Kidney capillary endothelial cell (primary cell): ENCODE measurements at places on chromosomes 12 and 14.

DNA sequence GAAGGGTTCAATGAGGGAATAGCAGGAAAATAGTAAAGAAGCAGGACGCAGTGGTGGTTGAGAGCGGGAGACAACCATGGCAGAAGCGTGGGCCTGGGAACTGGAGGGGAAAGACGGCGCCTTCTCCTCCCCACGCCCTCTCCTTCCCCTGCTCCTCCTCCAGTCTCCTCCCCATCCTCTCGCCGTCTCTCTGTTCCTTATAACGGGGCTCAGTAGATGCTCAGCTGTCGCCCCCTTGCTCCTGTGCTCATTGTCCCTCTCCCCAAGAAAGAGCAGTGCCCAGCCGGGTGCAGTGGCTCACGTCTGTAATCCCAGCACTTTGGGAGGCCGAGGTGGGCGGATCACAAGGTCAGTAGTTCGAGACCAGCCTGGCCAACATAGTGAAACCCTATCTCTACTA lies 142.0 kb downstream of the BCL11B start:
- no peak for DNase-seq

- DNase-seq: no peak
These were observed 73.6 kb downstream of the ARID2 start for GRCh38 chr12:45803111-45803510.

DNA sequence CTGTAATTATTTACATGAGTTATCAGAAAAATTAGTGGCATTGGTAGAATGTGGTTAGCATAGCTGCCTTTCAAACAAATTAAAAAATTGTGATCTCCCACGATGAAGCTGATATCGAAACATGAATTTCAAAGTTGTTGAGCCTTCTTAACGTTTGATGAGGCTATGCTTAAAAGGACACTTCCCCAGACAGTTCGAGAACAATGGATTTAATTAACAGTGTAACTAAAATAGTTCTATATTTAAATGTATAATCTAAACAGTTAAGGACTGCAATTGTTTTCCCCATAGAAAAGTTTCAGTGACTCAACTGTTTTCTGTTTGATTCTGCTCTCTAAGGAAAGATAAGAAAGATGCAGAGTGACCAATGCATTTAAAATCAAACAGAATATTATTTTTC lies 1.6 kb downstream of the CLEC2B start:
- DNase-seq: peak; percentile 25

GRCh38 chr12:42812086-42812485 lies 222.5 kb upstream of the PRICKLE1 start:
- no peak for DNase-seq

GRCh38 chr14:79328863-79329262 lies 882.4 kb downstream of the DIO2 start:
- peak; percentile 10 for DNase-seq

DNA sequence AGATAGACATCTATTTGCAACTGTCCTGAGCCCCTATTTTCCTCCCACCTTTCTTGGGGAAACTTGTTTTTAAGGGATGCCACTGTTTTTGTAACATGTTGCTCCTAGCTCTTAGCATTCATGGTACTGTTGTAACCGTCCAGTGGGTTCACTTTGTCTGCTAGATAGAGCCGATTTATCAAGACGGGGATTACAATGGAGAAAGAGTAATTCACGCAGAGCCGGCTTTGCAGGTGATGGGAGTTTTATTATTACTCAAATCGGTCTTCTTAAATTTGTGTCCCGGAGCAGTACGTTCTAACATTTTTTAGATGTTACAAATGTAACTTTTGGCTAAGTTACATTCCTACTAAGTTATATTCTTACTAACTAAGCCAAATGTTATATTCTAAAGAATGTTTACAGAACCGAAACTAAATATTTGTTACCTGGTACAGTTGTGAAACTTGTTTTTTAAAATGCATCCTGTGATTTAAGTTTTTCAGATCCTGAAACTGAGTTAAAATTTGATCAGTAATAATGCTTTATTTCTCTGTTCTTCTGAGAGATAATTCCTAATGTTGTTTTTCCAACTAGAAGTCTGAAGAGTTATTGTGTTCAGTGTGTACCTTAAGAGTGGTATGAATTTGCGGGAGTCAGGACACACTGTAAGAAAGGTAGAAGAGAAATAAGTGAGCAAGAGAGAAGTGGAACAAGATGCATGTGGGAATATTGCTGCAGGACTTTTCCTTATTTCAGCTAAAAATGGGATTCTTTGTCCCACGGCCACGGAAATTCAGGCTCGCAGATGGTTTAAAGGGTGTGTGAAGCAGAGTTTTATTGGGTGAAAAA lies 20.6 kb upstream of the CLEC2D start:
- peak; percentile 33 for DNase-seq

- no peak for DNase-seq
These were observed 43.2 kb downstream of the TRAFD1 start for GRCh38 chr12:112168561-112168971.

- DNase-seq: no peak
These were observed 156.3 kb downstream of the MSRB3 start for GRCh38 chr12:65434737-65435136.
